H4 (cell line): ENCODE measurements at places on chromosomes 1 and 21. TPM values are rescaled to one million over a fixed set of nuclear protein-coding genes. Genes with fewer than 3 reads are reported as not detected.

The OPRD1 gene
- total RNA-seq: not detected in 2 replicates

- no peak for DNase-seq
Measured at GRCh38 chr1:66853379-66853778, 52.3 kb upstream of the INSL5 start.

DNA sequence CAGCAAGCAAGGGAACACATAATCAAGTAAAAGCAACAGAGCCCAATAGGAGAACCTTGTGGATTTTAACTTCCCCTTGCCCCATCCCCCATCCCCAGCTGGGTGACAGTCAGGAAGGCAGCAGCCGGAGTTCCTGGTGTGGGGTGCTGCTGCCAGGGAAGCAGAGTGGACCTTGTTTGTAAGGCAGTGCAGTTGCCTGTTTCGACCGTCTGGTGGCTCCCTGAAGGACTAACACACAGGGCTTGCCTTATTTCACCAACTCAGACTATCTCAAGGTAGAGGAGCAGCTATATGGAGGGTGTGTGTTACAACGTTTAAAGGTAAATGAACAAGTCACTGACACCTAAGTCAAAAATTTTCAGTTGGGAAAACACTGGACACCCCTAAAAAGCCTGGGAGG, 6.6 kb downstream of the KRTAP10-8 start:
- DNase-seq: no peak

The OLFML2B gene
- total RNA-seq: 0.55 and 2.1 TPM in 2 replicates

GRCh38 chr21:20641241-20641640, 357.0 kb upstream of the NCAM2 start:
- DNase-seq: no peak

The CSMD2 gene
- not detected in 2 replicates for total RNA-seq

DNA sequence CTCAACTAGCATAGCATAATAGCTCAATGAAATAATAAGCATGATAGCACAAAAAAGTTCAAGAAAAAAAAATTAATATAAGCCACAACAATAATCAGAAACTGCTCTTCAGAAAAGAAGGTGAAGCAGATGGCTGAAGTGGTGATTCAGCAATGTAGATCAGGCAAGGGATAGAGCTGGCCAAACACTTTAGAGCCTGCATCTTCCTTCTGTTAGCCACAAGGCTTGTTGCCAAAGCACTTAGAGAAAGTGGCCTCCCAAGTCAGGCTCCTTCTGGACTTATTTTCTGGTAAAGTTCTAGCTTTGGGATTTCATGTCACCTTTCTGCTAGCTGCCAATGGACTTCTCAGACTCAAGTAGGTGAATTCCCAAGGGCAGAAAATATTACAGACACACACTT, 60.3 kb upstream of the C1orf87 start:
- peak; percentile 69 for DNase-seq

DNA sequence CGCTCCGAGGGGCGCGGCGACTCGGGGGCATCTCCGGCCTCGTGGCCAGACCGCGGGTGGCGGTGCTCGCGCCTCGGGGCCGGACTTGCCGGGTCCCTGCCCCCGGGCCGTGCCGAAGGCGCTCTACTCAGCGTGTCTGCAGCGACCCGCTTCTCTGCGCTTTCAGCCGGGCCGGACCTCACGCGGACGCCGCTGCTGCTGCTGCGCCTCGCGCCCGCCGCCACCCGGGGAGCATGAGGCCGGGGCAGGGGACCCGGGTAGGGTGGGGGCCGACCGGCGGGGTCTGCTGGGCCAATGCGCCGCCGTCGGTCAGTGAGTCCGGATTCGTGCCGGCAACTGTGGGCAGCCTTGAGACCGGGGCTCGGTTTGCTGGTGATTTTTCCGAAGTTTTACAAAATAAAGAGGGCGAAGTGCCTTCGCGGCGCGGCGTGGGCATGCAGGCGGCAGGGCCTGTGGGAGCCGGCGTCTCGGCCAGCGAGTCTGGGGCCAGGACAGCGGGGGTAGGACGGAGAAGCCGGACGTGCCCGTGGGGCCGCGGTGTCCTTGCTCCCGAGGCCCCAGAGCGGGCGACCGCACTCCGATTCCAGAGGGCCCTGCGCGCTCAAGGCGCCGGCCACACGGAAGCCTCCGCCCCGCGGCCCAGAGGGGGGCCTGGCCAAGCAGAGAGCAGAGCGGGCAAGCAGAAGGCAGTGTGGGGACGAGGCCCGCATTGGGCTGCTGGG, 749 bp downstream of the FAM163A start:
- no peak for DNase-seq

DNA sequence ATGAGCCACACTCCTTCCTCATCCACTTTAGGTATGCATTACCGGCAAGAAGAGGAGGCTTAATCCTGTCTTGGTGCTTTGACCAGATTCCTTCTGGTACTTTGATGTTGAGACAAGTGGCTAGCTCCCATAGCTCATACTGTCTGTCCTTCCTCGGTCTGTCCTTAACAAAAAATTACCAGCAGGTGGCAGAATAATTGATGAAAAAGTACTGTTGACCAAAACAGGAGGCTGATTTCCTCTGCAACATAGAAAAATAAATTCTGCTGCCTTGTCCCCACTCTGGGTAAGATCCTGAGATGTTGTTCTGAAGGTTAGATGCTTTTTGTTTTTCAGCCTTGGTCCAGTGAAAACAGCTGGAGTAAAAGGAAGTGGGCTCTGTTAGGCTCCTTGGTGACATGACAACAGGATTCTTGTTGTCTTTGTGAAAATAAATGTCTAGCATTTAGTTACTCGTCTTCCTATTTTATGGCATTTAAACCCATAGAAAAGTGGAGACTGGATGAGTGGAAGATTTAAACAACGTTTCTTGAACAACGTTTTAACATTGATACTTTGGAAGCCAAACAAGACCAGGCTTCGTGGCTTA, 11.2 kb upstream of the HJV start:
- peak; percentile 61 for DNase-seq

The AADACL4 gene
- total RNA-seq: not detected in 2 replicates

GRCh38 chr21:39612233-39613040, at the start of gene B3GALT5:
B3GALT5 (plus strand) TSS chr21:39612940; CDS start chr21:39660560, 47,620 bp downstream.
- DNase-seq: no peak

GRCh38 chr1:231743966-231744365, 117.4 kb downstream of the DISC1 start:
- no peak for DNase-seq

DNA sequence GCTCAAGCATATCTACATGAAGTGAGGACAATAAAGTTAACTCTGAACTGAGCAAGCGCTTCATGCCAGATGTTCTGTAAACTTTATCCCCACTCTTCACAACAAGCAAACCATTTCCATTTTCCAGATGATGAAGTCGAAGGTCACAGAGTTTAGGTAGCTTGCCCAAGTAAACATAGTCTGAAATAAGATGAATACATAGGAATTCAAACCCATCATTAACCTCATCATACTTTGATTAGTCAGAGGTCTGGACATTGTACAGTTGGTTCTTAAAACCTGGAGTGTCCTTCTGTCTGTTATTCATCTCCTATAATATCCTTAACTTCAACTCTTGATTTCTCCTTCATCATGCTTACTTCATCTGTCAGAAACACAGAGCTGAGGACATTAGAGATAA, 180.3 kb upstream of the C8B start:
- DNase-seq: no peak

DNA sequence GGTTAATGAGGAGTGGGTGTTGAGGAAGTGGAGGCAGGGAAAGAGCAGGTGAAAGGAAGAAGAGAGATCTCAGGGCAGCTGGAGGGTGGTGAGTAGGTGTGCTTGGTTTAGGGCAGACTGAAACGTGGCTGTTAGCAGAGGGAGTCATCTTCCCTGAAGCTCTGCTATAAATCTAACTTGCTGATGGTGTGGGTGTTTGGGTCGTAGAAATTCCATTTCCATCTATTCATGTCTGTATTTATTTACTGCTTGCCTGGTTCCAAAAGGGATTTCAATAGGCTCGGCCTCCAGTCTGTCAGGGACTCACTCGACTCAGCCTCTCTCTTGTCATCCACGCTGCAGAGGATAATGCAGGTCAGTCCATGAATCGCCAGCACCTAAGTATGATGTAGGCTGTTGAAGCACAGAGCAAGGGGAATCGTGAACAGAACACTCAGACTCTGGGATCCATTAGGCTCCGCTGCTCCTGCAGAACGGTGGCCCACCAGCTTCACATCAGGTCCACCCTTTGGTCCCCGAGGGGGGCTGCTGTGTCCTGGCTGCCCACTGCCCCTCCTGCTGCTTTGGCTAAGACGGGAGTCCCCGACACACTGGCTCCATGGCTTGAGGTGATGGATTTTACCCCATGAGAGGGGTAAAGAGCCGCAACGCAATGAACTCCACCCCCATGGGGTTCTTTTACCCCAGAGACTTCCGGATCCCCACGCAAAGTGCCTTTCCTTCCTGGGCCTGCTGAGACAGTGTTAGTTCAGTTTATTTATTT, 156.2 kb downstream of the RHOU start:
- no peak for DNase-seq

DNA sequence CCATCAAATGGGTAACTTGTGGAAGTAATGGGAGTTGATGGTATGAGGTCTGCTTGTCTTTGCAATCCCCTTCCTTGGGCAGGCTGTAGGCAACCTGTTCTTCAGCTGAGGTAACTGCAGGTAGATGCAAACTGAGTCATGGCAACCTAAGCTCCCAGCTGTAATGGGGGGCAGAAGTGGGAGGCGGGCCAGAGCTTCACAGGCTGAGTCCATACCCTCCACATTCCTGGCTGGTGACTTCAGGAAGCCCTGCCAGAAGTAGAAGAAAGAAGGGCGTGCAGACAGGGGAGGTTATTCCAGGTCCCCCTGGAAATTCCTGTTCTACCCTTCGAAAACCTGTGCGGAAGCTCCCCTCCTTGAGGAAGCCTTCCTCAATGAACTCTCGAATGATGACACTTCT, 44.9 kb downstream of the ARHGEF11 start:
- no peak for DNase-seq

DNA sequence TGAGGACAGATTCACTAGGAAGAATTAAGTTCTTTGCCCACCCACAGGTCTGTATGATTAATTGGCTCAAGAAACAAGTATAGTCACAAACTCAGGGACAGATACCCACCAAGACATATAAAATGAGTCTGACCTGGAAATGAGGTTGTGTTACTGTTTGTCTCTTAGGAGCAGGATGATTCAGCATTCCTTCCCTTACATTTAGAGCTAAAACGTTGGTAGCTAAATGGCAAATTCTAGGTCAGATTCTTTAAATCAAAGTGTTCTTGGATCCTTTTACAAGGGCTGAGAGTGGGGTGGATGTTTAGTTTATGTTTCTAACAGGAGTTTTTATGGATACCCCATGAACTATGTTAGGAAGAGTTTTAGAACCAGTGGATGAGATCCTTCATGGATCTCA, 4.7 kb downstream of the RIMKLA start:
- DNase-seq: peak; percentile 22

The CHIA gene
- not detected in 2 replicates for total RNA-seq

DNA sequence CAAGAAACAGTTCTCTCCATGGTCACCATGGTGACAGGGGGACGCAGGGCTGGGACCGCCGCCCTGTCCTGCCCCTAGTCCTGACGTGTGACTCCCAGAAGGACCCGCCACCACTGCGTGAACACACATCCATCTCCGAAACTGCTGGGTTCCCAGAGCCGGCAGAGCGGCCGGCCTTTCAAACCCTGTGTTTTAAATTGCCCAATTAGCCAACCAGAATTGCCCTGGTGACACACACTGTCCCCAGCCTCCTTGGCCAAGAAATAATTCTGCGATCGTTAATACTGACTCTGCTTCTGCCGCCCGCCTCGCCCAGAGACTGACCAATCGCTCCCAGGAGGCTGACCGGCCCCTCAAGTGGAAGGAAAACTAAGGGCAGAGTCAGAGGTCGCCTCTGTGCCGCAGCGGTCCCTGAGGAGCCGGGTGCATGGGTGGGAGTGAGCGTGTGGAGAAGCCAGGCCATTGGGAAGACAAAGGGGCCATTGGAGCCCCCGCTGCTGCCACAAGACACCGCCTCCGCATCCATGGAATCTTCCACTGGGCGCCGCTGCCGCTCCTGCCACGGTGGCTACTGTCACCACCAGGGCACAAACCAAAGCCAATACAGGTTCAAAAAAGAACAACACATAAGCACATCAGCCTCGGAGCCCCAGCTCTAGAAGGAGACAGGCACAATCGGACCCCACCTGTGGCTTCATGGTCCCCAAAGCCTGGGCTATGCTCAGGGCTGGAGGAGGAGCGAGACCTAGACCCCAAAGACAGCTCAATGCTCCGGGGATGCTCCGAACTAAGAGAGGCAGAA, 273.2 kb downstream of the NPHP4 start:
- DNase-seq: no peak

GRCh38 chr1:3410142-3410925, 44.1 kb upstream of the ARHGEF16 start:
- DNase-seq: no peak

DNA sequence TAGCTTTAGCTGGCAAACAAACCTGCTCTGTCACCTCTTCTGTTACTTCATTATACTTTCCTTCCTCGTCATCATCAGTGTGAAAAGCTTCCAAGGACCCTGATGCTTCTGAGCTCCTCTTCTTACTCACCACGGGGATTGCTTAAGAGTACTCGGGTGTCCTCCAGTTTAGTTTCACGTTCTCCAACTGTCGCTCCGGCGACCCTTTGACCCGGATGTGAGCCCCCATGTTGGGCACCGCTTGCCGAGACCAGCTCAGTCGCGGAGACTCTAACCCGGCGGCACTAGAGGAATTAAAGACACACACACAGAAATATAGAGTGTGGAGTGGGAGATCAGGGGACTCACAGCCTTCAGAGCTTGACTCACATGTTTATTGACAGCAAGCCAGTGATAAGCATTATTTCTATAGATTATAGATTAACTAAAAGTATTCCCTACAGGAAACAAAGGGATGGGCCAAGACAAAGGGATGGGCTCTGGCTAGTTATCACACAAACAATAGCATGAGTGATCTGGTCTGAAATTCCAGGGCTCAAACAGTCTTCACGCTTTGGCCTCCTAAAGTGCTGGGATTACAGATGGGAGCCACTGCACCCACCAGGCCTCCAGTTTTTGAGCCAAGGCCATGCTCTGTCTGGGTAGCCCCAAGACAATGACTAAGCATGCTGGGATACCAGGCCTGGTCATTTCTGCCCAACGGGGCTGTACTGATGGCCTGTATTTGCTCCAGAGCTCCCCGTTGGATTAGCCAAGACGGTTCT, 30.1 kb upstream of the ENO1 start:
- no peak for DNase-seq

DNA sequence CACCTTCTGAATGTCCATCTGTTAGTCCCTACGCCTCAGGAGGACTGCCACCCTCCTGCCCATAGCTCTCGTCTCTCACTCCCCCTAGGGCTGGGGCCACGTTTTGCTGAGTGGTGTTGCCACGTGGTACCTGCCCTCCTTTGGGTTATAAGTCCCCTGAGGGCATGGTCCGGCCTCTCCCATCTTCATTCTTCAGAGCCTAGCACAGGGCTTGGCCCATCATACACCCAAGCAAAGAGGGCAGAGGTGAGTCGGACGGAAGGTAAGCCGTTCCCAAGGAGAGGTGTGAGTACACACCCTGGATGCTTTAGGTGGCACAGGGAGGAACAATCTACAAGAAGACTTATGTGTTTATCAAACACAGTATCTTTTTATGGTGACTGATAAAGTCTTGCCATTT, 10.9 kb downstream of the PADI2 start:
- no peak for DNase-seq
